NCI-H510A (cell line): ENCODE measurements at places on chromosomes 4 and X.
A peak's percentile ranks its signal among the peaks of the same experiment; 100 is the strongest.

- DNase-seq = no peak
Observed at GRCh38 chrX:118717678-118718391, 9.6 kb upstream of the IL13RA1 start.

GRCh38 chr4:29581457-29581856 is 1138.7 kb upstream of the PCDH7 start:
- no peak for DNase-seq

DNA sequence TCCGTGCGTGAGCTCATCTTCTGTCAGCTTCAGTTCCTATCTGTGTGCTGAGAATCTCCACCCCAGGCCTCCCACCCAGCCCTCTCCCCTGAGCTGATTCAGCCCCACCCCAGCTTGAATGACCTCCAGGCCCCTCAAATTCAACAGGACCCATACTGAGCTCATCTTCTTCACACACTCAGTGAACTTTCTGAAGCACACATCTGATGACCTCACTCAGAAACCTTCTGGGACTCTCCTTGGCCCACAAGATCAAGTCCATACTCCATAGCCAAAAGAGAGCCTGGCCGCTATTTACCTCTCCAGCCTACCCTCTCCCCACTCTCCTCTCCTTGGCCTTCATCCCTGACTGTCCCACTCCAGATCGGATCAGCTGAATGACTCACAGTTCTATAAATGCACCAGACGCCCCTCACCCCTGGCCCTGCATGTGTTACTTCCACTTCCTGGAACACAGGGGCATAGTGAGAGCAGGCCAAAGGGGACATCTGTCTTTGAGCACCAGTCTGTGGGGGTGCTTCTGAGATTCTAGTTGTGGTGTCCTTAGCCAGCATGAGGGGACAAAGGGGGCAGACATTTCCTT is 62.5 kb downstream of the PJA1 start:
- no peak for DNase-seq

- no peak for DNase-seq
Observed at GRCh38 chrX:39750256-39750790, 347.4 kb downstream of the BCOR start.

GRCh38 chrX:36336751-36337150 is 417.2 kb downstream of the CFAP47 start:
- no peak for DNase-seq

- no peak for DNase-seq
Observed at GRCh38 chrX:84219551-84219950, 31.6 kb upstream of the RPS6KA6 start.

- no peak for DNase-seq
Observed at GRCh38 chr4:85078016-85078415, 111.5 kb upstream of the WDFY3 start.

DNA sequence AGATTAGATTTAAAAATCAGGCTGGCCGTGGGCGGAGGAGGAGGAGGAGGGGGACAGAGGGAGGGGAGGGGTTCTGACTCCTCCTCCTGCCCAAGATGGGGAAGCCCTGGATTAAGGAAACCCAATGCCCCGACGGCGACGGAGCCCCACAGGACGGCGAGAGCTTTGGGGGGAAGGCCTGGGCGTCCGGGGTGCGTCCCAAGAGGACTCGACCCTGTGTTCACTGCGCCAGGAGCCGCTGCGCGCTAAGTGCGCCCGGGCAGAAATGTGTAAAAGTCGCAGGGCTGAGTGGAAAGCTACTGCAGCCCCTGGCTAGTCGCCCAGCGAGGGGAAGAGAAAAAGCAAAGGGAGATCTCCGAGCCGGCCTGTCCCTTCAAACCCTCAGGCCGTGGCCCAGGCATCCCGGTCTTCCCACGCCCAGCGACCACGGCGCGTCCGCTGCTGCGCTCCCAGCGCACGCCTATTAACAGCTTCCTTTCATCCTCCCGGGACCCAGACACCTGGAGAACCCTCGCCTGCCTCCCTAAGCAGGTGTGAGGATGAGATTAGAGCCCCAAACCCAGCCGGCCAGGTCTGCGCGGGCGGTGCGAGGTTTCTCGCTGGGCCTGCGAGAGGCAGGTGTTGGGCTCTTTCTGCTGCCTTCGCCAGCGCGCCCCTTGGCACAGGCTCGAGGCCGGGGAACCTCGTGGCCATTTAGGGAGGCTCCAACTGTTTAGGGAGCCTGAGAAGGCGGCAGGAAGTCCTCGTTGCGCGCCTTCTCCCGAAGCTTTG is 1.4 kb upstream of the RPS6KA3 start:
- peak; percentile 13 for DNase-seq

DNA sequence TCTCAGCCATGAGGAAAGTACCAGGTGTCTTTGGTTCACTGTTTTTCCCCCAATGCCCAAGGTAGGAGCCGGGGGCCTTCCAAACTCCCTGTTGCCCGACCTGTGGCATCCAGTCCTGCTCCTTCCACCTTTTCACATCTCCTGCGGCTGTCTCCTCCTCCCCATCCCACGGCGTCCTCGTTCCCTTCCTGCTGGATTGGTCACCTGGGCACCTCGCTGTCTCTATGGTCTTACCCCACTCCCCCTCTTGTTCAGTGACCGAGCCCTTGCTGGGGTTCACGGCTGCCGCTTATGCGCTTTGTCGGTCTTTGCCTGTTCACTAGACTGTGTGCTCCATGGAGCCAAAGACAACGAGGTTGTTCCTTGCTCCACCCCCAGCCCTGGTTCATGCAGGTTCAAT is 188.7 kb upstream of the PSAPL1 start:
- DNase-seq = no peak

- DNase-seq = peak; percentile 5
Observed at GRCh38 chrX:153649178-153649914, 2.3 kb downstream of the DUSP9 start.

GRCh38 chr4:9691238-9692065 is 90.0 kb upstream of the DRD5 start:
- peak; percentile 78 for DNase-seq

DNA sequence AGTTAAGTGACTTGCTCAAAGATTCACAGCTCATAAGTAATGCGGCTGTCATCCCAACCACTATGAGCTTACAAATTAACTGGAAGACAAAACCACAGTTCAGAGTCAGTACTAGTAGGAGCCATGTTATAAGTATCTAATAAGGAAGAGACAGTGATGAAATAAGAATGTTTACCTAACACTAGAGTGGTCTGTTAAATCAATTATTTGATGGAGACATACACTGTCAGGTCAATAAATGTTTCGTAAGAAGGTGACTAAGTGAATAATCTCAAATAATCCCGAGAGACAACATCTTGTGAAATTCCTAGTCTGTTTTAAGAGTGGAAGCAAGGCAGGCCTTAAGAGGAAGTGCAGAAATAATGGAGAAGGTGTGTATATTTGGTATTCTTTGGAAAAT is 25.8 kb upstream of the AMELX start:
- no peak for DNase-seq

GRCh38 chr4:100823993-100824323 is 306.1 kb upstream of the EMCN start:
- DNase-seq = no peak

DNA sequence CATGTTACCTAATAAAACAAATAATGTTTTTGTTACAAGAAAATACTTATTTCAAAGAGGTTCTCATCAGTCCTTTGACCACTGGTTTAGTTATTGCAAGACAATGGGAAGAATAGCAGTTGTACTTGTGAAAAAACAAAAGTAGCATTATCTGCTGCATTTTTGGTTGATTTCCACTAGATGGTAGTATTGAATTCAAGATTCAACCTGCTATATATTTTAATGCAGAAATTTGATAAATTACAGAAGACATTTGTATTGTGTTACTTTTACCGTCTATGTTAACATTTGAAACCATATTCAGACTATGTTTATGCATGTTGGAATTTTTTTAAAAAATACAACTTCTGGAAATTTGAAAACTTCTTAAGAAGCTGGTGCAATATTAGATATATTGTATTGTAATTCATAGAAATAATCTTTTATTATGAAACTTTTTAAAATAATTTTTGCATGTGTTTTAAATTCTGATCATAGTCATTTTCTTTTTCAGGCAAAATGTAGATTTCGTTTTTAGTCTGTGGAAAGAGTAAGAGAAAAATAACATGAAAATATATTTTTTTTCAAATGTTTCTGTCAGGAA is 56.4 kb downstream of the SPCS3 start:
- no peak for DNase-seq

- no peak for DNase-seq
Observed at GRCh38 chr4:15986907-15987306, 23.9 kb upstream of the FGFBP2 start.

DNA sequence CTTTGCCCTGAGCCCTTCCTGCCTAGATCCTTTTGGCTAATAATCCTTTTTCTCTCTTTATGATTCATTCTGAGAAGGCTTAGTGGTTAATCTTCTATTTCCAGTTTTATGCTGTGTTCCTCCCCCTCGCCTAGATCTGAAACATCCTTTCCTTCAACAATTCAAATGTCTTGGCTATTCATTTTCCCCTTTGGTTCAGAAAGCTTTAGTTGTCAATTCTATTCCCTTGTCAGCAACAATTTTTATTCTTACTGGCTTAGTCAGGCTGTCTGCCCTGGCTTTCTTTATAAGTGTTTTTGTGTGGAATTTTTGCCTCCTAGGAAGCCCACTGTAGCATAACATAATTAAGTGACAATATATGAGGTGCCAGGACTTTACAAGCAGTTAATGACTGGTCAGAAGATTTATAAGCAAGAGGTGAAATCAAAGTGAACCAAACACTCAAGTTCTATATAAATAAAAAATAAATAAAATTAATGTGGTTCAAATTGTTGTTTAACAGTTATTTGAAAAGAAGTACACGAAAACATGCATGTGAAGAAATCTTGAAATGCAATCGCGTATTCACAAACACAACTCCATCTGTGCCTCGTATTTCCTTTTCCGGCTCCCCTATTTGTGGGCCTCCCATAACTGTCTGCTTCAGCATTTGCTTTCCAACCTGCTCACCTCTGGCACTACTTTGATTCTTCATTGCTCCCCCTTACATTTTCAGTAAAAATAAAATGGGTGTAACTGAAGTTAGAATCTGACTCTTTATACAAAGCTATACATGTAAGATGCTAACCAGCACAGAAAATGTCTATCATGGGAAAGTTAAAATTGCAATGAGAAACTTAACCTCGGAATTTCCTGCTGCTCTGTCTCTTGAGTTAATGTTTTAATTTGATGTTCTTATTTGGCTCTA is 235.4 kb downstream of the SPRY1 start:
- DNase-seq = no peak

DNA sequence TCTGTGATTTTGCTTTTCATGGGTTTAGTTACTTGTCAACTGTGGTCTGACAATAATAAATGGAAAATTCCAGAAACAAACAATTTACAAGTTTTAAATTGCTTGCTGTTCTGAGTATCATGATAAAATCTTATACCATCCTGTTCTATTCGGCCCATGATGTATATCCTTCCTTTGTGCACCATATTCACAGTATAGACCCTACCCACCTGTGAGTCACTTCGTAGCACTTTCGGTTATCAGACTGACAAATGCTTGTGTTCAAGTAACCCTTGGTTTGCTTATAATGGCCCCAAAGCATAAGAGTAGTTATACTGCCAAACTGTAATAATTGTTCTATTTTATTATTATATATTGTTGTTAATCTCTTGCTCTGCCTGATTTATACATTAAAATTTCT is 1183.4 kb upstream of the PCDH7 start:
- no peak for DNase-seq

DNA sequence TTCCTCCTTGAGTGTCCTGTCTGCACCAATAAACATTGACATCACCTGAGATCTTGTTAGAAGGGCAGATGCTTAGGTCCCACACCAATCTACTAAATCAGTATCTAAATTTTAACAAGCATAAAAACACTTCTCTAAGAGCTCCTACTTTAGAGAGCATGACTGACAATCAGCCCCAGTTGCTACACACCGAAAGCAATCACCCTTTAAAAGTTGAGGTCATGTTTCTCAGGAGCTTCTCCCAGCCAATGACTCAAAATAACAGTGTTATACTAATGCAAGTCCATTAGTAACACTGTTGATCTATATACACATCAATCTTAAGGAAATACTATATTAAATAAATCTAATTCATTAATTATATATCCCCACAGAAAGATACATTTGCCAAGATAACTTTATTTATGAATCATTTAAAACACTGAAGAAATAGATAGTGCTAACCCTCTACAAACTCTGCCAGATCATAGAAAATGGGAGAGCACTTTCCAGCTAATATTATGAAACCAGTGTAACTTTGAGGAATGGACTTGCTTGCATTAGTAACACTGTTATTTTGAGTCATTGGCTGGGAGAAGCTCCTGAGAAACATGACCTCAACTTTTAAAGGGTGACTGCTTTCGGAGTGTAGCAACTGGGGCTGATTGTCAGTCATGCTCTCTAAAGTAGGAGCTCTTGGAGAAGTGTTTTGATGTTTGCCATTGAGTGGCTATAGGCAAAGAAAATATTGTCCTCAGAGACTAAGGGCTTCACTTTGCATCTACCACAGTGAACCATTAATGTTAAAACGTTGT is 109.8 kb upstream of the HDX start:
- no peak for DNase-seq

GRCh38 chrX:26574234-26574633 is 358.3 kb downstream of the MAGEB5 start:
- DNase-seq = no peak

GRCh38 chr4:130056286-130056685 is 960.3 kb downstream of the C4orf33 start:
- DNase-seq = no peak

DNA sequence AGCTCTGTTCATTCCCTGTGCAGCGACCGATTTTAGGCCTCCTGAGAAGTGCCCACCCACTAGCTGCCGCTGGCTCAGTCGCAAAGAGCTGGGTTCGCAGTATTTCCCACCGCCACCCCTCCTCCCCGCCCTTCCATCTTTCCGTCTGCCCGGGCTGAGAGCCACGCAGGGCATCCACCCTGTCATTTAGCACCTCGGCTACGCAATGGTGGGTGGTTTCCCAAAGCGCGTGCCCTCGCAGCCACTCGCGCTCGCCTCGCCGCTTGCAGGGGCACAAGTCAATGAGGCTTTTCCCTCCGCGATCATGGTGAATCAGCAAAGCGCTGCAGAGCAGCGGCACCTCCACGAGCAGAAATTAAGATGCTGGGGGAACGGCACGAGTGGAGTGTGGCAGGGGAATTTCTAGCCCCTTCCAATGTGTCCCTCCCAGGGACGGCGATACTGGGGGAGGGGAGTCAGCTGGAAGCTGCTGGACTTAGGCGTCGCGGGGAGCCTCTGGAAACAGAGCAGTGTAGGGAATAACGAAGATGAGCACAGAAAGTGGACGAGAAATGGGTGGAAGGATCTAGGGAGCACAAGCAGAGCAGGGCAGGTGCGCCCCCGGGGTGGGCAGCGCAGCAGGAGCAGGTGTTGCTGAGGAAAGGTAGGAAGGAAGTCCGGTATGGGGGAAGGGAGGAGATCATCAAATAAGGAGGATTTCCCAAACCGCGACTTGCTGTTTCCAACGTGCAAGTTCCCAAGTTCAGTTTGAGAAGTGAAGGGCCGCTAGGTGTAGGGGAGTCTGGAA is 2.4 kb upstream of the PTCHD1 start:
- no peak for DNase-seq

DNA sequence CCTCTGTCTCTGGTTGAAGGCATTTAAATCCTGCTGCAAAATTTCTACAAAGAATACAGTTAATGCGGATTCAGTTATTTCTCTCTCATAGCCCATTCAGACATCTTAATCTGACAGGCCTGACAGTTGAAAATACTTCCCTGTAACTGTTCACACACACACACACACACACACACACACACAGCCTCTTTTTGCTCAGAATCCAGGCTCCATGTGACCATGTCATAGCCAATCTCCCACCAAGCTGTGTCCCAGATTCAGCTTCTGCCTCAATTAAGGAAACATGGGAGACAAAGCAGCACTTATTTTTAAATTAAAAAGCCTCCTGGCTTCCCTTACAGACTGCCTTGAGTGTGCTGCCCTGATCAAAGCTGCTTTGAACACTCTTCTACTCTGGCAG is 49.3 kb upstream of the EFHC2 start:
- DNase-seq = no peak
